ENCODE measurements at places on chromosomes 12 and 14.
A peak's percentile ranks its signal among the peaks of the same experiment; 100 is the strongest.

DNA sequence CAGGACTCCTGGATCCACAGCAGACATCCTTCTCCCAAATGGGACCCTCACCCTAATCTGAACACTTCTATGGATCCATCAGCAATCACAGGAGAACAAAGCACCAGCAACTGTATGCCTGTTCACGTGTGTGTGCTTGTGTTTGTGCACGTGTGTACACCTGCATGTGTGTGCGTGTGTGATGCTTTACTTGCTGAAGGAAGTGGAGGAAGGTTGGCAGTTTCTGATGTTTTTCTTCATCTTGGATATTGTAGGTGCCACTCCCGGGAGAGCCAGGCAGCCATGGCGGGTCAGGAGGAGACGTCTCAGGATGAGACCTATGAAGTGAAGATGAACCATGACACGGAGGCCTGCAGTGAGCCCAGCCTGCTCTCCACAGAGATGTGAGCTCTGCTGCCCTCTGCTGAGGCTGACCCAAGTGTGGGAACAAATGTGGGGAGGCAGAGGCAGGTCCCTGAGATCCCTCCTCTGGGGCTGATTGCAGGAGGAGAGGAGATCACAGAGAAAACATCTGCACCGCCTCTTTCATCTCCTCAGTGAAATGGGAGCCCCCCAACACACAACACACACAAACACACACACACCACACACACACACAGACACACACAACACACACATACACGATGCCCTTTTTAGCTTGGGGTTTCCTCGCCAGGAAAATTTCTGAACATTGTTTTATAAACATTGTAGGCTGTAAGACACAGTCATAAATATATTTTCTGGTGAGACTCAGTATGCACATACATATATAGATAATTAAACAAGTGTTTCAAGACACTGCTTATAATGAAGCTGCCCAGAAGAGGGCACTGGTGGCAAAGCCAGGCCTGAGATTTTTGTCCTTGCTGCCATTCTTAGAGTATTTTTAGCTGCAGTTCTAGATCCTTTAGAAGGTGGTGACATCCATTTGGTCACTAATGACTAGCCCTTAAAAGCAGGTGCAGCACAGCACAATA is 112.2 kb upstream of the FKBP4 start:
- no peak overlapping the region for H3K4me3 ChIP-seq
- H3K36me3 ChIP-seq, result peaks cover 62% of the 10 kb centered on the region
- no peaks in the 10 kb centered on the region for H3K27me3 ChIP-seq
- DNase-seq, result no peak
- no peaks in the 10 kb centered on the region for H3K4me1 ChIP-seq

DNA sequence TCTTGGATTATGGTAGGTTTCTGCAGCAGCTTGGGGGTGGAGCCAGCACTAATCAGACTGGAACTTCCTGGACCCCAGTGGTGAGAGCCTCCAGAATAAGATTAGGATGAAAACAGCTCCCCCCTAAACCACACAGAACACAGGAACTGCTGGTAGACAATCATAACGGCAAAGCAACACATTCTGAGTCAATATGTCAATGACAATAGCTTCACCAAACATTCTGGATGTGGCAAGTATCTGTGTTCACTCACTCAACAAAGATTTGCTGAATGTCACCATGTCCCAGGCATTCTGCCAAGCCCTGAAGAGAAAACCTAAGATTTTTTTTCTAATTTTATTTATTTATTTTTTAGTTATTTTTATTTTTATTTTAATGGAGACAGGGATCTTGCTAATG is 65.2 kb downstream of the LRRC74A start:
- DNase-seq, result no peak
- no peaks in the 10 kb centered on the region for H3K4me1 ChIP-seq
- H3K4me3 ChIP-seq, result no peak overlapping the region
- H3K27ac ChIP-seq, result no peak overlapping the region
- H3K36me3 ChIP-seq, result no peaks in the 10 kb centered on the region

DNA sequence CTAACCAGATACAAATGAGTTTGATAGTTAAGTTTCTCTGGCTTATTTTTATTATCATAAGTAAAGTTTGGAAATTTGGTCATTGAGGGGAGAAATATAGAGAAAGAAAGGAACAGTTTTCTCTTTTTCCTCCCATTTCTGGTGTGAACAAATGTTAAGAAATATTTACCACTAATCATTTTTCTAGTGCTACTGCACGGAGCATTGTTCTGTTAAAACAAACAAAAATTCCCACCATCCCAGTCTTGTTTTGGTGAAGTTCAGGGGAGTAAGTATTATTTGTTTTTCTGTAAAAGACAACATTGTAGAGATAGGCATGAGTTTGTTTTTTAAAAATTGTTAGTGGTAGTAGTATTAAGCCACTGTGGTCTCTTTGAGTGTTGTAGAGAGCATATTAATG is 135.3 kb downstream of the FGD4 start:
- peak overlapping the region; percentile 88 for H3K27ac ChIP-seq
- peak overlapping the region; percentile 78 for H3K4me3 ChIP-seq
- peaks cover 30% of the 10 kb centered on the region for H3K4me1 ChIP-seq
- DNase-seq, result no peak

GRCh38 chr12:120847814-120848213 is 56.3 kb downstream of the SPPL3 start:
- no peak overlapping the region for H3K4me3 ChIP-seq
- peaks cover 71% of the 10 kb centered on the region for H3K4me1 ChIP-seq
- H3K27ac ChIP-seq, result peak overlapping the region; percentile 58
- no peaks in the 10 kb centered on the region for H3K36me3 ChIP-seq
- no peak for DNase-seq
- no peaks in the 10 kb centered on the region for H3K27me3 ChIP-seq

DNA sequence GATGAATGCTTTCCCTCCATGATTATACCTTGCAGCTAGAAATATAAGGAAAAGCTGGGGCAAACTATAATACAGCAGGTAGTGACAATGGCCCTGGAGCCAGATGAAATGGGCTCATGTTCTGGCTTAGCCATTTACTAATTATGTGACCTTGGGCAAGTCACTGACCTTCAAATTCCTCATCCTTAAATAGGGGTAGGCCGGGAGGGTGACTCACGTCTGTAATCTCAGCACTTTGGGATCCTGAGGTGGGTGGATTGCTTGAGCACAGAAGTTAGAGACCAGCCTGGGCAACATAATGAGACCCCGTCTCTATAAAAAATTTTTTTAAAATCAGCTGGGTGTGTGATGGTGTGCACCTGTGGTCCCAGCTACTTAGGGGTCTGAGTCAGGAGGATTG is 155.4 kb downstream of the C12orf75 start:
- no peaks in the 10 kb centered on the region for H3K27me3 ChIP-seq
- no peak overlapping the region for H3K27ac ChIP-seq
- H3K4me1 ChIP-seq, result no peaks in the 10 kb centered on the region
- H3K36me3 ChIP-seq, result no peaks in the 10 kb centered on the region
- no peak for DNase-seq

DNA sequence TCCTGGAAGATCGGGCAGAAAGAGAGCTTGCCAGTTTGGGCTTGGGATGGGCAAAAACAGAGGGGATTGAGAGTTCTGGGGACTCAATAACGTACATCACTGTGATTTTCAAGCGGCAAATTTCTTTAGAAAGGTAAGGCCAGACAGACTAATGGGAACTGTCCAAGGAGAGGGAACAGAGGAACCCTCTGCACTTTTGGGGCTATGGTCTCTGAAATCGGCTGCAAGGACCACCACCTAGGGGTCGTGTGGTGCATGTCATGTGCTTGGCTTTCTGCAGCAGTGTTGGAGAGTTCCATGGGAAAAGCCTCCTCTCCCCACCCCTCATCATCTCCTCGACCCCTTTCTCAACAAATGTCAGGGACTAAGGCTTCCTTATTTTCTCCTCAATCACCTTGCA is 79.6 kb downstream of the PPM1A start:
- no peak for DNase-seq
- no peaks in the 10 kb centered on the region for H3K27me3 ChIP-seq
- no peaks in the 10 kb centered on the region for H3K36me3 ChIP-seq
- peaks cover 9% of the 10 kb centered on the region for H3K4me1 ChIP-seq

DNA sequence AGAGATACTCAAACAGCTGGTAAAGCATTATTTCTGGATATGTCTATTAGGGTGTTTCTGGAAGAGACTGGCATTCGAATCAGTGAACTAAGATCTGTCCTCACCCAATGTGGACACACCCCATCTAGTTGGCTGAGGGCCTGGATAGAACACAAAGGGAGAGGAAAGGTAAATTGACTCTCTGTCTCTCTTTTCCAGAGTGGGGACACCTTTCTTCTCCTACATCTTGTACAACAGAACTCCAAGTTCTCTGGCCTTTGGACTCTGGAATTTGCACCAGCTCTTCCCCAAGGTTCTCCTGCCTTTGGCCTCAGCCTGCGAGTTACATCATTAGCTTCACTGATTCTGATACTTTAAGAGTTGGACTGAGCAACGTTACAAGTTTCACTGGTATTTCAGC is 1253.9 kb downstream of the SLC16A7 start:
- H3K36me3 ChIP-seq, result no peaks in the 10 kb centered on the region
- H3K4me3 ChIP-seq, result no peak overlapping the region
- no peak for DNase-seq

DNA sequence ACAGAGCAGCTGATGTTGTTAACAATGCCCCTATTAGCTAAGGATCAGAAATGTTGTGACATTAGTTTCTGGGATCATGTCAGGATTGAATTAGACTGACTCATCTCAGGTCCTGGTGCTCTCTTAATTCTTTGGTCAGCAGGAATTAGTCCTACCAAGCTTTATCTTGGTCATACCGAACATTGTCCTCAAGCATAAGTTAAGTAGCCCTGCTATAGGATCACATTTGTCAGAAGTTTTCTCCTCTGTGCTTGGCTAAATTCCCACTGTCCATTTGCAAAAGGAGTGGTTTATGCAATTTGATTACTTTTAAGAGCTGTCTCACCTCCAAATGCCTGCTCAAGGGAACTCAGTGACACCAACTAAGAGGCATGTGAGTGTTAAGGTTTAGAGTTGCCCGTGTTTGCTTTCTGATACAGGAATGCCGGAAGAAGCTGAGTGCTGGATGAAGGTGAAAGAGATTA is 48.4 kb upstream of the IFNG-AS1 start:
- no peak for DNase-seq
- no peaks in the 10 kb centered on the region for H3K4me1 ChIP-seq
- no peak overlapping the region for H3K27ac ChIP-seq
- no peak overlapping the region for H3K4me3 ChIP-seq
- H3K36me3 ChIP-seq, result no peaks in the 10 kb centered on the region

- no peak overlapping the region for H3K27ac ChIP-seq
- H3K36me3 ChIP-seq, result no peaks in the 10 kb centered on the region
- no peak overlapping the region for H3K4me3 ChIP-seq
- DNase-seq, result no peak
Measured at GRCh38 chr12:107287436-107288413, 194.4 kb upstream of the CRY1 start.

GRCh38 chr12:117188961-117189724 is 1.1 kb downstream of the FBXO21 start:
- DNase-seq, result no peak
- peaks cover 18% of the 10 kb centered on the region for H3K36me3 ChIP-seq
- H3K27ac ChIP-seq, result peak overlapping the region; percentile 51
- no peaks in the 10 kb centered on the region for H3K27me3 ChIP-seq
- H3K4me1 ChIP-seq, result peaks cover 14% of the 10 kb centered on the region

- no peak for DNase-seq
- no peak overlapping the region for H3K4me3 ChIP-seq
- no peaks in the 10 kb centered on the region for H3K27me3 ChIP-seq
- no peaks in the 10 kb centered on the region for H3K4me1 ChIP-seq
Measured at GRCh38 chr12:109645194-109645593, 68.4 kb upstream of the FAM222A start.

- H3K36me3 ChIP-seq, result no peaks in the 10 kb centered on the region
- H3K4me3 ChIP-seq, result no peak overlapping the region
- no peaks in the 10 kb centered on the region for H3K4me1 ChIP-seq
- no peaks in the 10 kb centered on the region for H3K27me3 ChIP-seq
- H3K27ac ChIP-seq, result no peak overlapping the region
- no peak for DNase-seq
Measured at GRCh38 chr12:130031571-130032189, 127.9 kb upstream of the TMEM132D start.

DNA sequence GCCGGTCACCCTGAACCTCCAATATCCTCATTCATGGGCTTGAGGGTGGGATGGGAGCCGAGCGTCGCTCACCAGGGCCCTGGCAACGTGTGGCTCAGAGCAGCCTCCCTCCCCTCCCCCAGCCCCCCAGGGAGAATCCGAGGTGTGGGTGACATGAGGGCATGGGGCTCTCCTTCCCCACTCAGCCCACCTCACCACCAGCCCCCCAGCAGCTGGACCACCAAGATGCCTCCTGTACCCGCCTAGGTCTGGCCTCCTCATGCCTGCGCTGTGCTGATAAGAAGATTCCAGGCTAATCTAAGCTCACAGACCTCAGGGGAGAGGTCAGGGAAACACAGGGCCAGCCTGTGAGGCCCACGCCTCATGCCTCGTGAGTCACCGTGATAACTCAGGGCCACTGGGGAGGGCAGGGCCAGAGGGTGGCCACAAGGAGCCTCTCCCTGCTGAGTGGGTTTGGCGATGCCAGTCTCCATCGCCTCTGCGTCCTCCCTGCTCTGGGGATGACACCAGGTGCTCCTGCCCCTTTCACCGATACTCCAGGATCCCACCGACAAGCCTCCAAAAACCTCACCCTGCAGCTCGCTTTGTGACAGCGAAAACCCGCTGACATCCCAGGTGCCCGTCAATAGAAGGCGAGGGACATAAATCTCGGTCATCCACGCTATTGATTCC is 56.9 kb downstream of the TESC start:
- H3K4me1 ChIP-seq, result no peaks in the 10 kb centered on the region
- no peaks in the 10 kb centered on the region for H3K36me3 ChIP-seq
- no peaks in the 10 kb centered on the region for H3K27me3 ChIP-seq
- no peak for DNase-seq
- no peak overlapping the region for H3K27ac ChIP-seq
- no peak overlapping the region for H3K4me3 ChIP-seq

DNA sequence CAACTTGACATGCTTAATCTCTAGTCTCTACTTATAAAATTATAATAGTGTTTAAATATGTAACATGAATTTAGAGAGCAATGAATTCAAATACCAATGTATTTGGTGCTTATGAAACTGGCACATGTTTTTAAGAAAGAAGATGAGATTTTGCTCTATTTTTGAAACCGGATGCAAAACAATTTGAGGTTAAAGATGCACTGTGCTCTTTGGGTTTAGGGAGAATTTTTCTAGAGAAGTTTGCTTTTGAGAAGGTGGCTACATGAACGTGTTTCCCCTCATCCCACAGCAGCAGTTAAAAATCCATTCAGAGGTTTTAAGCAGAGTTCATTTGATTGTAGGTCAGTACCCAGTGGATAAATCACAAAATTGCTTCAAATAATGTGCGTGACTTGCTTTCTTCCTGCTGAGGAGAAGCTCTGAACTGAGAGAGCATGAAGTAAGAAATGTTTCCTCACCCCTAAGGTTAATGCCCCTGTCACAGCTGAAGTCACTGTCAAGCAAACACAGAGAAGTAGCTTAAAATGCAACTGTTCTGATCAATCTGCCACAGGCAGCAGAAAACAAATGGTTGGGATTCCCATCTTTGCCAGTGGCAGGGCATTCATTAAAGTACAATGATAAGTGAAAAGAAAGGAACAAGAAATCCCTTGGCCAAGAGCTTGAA is 241.9 kb upstream of the SYT1 start:
- H3K27me3 ChIP-seq, result no peaks in the 10 kb centered on the region
- no peak overlapping the region for H3K27ac ChIP-seq
- H3K36me3 ChIP-seq, result no peaks in the 10 kb centered on the region
- H3K4me1 ChIP-seq, result no peaks in the 10 kb centered on the region
- no peak overlapping the region for H3K4me3 ChIP-seq

GRCh38 chr12:76943008-76943407 is 64.2 kb upstream of the CSRP2 start:
- no peaks in the 10 kb centered on the region for H3K27me3 ChIP-seq
- no peak for DNase-seq
- H3K4me1 ChIP-seq, result no peaks in the 10 kb centered on the region
- no peaks in the 10 kb centered on the region for H3K36me3 ChIP-seq

GRCh38 chr12:114902665-114903064 is 218.7 kb upstream of the TBX3 start:
- no peaks in the 10 kb centered on the region for H3K4me1 ChIP-seq
- no peak overlapping the region for H3K4me3 ChIP-seq
- no peaks in the 10 kb centered on the region for H3K27me3 ChIP-seq
- H3K36me3 ChIP-seq, result no peaks in the 10 kb centered on the region
